ENCODE measurements at places on chromosomes 2 and 18.

DNA sequence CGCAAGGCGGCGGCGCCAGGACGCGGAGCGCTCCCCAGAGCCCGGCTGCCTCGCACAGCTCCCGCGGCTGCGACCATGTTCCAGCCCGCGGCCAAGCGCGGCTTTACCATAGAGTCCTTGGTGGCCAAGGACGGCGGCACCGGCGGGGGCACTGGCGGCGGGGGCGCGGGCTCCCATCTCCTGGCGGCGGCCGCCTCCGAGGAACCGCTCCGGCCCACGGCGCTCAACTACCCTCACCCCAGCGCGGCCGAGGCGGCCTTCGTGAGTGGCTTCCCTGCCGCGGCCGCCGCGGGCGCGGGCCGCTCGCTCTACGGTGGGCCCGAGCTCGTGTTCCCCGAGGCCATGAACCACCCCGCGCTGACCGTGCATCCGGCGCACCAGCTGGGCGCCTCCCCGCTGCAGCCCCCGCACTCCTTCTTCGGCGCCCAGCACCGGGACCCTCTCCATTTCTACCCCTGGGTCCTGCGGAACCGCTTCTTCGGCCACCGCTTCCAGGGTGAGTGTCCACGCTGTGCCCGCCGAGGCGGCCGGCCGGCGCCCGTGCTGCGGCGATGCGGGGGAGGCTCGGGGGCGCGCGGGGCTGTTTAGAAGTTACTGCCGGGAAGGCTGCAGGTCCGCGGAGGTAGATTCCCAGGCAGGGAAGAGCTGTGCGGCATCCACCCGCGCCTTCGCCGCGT lies 696 bp downstream of the EMX1 start:
- DNase-seq = peak; percentile 81

GRCh38 chr2:195477996-195478382 lies 179.0 kb upstream of the SLC39A10 start:
- no peak for DNase-seq

DNA sequence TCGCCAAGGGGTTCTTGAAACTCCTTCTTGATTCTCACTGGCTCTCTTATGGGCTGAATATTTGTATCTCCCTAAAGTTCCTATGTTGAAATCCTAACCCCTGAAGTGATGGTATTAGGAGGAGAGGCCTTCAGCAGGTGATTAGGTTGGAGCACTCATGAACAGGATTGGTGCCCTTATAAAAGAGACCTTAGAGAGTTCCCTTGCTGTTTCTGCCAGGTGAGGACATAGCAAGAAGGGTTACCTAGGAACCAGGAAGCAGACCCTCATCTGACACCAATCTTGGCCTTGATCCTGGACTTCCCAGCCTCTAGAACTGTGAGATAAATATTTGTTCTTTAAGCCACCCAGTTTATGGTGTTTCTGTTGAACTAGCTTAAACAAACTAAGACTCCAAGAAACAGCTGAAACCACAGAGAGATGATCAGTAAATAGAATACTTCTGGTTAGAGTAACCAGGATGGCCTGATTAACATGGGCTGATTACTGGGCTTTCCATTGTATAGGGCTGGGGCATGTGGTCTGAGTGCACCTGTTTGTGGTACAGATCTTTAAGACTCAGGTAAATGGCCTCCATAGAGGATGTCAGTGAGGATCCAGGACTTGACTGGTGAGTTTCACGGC lies 7.7 kb upstream of the CDC42EP3 start:
- peak; percentile 91 for DNase-seq

DNA sequence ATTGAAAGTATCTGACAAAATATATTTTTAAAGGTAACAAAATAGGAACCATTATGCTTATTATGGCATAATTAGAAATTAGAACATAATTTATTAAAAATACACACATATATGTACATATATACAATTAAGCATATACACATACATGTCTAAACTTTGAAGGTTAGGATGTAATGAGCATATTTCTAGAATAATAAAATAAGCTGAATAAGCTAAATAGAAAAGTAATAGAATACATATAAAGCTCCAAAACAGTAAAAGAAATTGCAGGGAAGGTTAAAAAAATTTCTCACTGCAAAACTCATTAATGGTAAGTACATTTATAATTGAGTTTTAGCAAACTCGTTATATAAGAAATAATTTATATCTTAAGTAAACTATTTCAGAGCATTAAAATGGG lies 1561.5 kb upstream of the ZEB2 start:
- no peak for DNase-seq

DNA sequence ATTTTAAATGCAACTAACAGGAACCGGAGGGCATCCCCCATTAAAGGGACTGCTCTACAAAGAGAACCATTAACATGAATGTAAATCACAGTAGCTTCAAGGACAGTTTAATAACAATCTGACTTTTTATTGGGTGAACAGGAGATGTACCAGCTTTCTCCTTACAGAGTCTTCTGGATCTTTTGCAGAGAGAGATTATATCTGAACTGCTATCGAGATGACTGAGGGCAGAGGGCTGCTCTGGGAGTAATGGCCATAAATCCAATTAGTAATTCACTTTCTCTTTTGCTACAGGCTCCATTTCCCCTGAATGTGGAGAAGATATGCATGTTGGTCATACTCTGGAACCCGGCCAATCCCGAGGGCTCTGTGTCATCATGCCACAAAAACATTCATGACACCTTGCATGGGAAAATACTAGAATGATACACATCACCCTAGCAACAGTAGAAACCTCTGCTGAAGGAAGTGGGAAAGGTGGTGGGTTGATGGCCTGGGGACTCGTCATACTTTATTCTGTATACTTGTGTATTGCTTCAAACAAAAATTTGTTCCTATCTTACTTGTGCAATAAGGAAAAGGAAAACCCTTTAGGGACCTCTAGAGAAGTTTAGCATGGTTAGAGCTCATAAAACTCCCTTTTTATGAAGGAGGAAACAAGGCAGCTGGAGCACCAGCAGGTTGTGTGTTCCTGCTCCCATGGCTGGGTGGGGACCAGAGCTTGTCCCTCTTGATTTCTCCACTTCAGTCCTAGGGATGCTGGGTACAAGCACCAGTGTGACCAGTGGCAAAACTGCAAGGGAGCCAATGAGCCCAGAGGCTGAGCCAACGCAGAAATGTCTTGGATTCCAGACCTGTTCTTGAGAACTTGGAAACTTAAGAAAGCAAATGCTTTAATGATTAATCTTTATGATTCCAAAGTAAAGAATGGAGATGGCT lies 26.0 kb downstream of the CTAGE1 start:
- peak; percentile 55 for DNase-seq

DNA sequence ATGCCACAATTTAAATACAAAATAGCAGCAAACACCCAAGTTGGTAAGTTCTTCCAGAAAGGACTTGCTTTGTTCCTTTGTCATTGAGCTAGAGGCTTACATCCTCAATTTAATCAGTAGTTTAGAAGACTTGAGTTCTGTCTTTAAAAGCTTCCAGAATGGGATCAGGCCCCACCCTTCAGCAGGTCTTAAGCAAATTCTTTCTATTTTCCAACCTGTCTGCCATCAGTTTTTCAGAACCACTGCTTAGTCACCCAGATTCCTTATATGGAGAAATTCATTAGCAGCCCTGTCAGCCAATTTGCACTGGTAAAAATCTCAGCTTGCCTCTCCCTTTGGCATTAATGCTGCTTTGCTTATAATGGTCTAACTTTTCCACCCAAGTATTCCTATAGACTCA lies 263.6 kb upstream of the HNMT start:
- no peak for DNase-seq

DNA sequence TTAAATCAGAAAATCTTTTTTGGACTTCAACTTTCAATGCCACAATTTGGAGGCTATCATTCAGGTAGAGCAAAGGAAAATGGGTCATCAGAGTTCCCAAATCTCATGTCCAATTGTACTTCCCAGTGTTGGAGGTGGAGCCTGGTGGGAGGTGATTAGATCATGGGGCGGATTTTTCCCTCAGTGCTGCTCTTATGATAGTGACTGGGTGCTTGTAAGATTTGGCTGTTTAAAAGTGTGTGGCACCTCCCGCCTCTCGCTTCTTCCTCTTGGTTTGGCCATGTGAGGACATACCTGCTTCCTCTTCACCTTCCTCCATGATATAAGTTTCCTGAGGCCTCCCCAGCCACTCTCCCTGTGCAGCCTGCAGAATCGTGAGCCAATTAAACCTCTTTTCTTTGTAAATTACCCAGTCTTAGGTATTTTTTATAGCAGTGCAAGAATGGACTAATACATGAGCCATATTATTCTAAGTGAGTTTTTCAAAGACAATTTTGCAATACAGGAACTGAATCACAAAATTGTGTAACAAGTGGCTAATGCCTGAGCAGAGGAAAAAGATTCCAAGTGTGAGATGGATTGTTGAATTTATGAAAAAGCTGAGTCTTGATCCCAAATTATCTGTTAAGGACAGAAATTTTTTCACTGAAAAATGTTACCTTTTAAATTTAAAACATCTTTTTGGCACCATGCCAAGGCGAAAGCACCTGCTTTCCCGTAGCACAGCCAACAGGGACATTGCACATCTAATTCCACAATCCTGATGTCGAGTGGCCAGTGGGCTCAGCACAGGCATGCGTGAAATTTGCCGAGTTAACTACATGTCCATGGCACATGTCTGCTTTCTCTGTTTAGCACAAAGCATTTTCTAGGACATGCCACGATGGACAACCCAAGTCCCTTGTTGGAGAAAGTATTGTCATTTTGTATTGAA lies 150.9 kb downstream of the COL6A3 start:
- DNase-seq = peak; percentile 35

- peak; percentile 29 for DNase-seq
Observed at GRCh38 chr2:121140734-121141133, 144.3 kb downstream of the TFCP2L1 start.

- no peak for DNase-seq
Observed at GRCh38 chr2:126507425-126507911, 148.5 kb upstream of the GYPC start.

DNA sequence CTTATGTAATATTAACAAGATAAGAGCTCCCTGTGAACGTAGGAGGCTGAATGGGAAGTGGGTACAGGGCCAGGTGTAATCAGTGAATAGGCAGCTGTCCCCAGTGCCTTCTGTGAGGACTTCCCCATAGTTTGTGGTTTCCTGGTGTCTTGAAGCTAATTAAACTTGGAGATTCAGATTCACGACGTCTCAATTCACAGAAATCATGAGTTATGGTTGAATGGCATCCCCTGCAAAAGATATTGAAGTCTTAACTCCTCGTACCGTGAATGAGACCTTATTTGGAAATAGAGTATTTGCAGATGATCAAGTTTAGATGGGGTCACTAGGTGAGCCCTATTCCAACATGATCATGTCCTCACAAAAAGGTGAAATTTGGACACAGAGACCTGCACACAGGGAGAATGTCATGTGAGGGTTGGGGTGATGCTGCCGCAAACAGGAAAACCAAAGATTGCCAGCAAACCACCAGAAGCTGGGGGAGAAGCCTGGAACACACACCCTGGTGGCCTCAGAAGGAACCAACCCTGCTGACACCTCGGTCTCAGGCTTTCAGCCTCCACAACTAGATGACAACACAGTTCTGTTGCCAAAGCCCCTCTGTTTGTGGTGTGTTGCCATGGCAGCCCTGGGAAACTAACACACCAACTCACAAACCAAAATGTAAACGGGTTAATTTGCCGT lies 13.2 kb downstream of the ARL4C start:
- peak; percentile 36 for DNase-seq

- peak; percentile 39 for DNase-seq
Observed at GRCh38 chr18:41955688-41956087, 654 bp downstream of the PIK3C3 start.

GRCh38 chr2:75406131-75406581 lies 154.6 kb downstream of the EVA1A start:
- DNase-seq = no peak

DNA sequence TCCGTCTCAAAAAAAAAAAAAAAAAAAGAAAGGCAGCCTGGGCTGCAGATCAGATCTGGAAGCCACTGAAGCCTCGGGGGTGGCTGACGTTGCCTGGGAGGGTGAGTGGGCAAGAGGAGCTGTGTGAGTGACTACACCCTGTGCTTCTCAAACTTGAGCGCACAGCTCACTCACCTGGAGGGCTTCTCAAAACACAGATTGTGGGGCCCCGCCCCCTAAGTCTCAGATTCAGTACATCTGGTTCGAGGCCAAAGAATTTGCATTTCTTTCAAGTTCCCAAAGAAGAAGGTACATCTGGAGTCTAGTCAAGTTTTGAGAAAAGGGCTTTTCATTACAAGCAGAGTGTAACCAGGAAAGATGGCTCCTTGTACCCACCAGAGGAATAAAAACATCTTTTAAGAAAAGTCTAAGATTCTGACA lies 97.7 kb upstream of the CAB39 start:
- DNase-seq = no peak

- no peak for DNase-seq
Observed at GRCh38 chr2:190714958-190715357, 66.1 kb downstream of the NAB1 start.

GRCh38 chr2:237012577-237013267 lies 73.0 kb upstream of the COPS8 start:
- no peak for DNase-seq

DNA sequence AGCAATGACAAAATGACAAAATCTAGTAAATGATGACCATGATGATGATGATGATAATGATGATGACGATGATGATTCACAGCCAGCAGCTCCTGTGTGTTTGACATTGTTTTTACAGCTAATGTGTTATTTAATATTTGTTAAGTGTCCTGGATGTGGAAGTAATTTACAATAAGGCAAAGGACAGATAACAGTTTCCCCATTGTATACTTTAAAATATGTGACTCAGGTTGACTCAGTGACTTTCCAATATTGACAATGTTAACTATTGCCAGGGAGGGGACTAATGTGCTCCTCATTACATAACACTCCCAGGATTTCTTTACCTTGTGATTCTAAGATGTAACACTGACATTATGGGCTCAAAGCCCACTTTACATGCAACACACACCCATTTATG lies 602.2 kb downstream of the FBXO15 start:
- peak; percentile 60 for DNase-seq

GRCh38 chr2:197263077-197263476 lies 47.5 kb downstream of the ANKRD44 start:
- peak; percentile 14 for DNase-seq

DNA sequence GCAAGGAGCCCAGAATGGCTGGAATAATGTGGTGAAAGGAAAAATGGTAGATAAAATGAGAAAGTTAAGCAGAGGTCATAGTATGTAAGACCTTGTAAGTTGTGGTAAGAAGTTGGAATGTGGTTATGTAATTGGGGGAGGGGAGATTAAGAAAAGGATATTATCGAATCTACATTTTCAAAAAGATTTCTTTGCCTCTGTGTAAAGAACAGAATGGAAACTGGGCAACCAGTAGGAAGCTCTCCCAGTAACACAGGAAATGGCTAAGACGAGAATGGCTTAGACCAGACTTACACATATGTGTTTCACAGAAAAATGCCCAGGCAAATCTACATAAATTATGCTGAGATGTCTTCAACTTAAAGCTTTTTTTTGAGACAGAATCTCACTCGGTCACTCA lies 13.2 kb downstream of the MEMO1 start:
- DNase-seq = no peak

DNA sequence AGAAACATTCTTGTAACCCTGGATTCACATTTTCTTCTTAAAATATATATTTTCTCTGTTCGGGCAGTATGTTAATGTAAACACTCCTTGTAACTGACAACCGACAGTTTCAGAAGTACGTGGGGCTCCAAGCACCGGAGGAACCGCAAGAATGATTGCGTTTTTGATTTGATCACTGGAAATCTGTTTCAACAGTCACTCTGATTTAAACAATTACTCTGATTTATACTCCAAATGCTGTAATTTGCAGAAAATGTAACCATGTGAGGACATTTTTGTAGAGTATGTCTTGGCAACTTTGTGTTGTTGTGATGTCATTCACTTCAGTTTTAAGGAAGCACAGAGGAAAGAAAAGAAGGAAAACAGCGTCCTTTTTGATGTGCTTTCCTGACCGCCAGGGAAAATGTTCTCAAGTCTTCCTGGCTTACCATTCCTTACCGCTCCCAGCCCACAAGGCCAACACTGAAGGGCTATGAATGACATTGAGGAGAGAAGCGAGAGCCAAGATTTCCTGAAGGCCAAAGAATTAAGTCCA lies 77.7 kb downstream of the APOB start:
- DNase-seq = no peak
